Aorta (tissue), 5 donors: ENCODE measurements at places on chromosomes 6 and 20. TPM values are rescaled to one million over a fixed set of nuclear protein-coding genes. Genes with fewer than 3 reads are reported as not detected.

GRIK2 gene
- total RNA-seq = 3.0 TPM

DNA sequence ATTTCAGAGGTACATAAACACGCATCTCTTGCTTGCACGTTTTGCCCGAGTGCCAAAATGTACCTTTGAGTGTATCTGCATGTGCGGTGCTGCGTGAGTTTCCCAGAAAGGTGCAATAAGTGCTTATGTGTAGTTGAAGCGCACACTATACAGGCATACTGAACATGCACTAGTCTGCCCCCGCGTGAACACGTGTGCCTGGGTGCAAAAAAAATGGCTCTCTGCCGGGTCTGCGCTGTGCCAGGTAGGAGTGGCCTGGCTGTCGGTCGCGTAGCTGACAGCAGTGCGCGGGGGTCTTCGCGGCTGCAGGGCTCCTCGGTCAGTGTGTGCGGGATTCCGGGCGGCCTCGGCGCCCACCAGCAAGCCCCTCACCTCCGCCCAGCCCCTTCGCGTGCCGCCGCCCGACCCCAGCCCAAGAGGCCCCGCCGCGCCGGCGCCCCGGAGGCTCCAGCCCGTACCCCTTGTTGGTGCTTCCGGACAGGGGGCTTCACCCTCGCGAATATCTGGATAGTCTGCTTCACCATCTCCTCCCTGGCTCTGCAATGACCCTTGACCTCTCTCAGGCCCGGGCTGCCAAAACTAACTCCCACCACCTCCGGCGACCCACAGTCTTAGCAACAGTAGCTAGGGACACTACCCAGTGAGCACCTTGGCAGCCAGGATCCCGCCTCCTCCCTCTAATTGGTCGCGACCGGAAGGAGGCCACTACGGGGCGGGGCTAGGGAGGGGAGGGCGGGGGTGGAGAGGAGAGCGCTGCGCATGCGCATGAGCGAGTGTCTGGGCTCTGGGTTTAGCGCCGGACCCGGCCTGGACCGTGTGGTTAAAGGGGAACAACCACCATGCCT is at the start of gene KIF6:
TSS of gene KIF6 (minus strand) at position 622 of the 845 bp plus-strand sequence. CDS start at position 524, 98 bp downstream.
- DNase-seq = peak; percentile 97

DNA sequence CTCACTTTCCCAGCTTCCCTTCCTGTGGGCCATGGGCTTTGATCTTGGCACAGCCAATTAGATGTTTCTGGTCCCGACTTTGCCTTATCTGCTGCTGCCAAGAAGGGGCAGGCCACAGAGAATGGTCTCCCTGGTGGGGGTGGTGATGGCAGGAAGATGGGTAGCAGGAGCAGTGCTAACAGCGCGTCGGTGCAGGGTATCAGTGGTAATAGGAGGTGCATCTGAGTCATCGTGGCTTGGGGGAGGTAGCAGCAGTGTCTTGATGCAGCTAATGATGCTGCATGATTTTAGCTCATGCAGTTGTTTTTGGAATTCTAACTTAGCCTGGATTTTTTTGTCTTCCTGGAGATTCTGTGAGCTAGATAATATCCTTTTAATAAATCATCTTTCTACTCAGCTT is 18.9 kb upstream of the MAS1 start:
- no peak for DNase-seq

STK35 gene
- total RNA-seq = 10.5 TPM

GRCh38 chr6:24818346-24818745 is 19.6 kb upstream of the ARMH2 start:
- DNase-seq = no peak

DNA sequence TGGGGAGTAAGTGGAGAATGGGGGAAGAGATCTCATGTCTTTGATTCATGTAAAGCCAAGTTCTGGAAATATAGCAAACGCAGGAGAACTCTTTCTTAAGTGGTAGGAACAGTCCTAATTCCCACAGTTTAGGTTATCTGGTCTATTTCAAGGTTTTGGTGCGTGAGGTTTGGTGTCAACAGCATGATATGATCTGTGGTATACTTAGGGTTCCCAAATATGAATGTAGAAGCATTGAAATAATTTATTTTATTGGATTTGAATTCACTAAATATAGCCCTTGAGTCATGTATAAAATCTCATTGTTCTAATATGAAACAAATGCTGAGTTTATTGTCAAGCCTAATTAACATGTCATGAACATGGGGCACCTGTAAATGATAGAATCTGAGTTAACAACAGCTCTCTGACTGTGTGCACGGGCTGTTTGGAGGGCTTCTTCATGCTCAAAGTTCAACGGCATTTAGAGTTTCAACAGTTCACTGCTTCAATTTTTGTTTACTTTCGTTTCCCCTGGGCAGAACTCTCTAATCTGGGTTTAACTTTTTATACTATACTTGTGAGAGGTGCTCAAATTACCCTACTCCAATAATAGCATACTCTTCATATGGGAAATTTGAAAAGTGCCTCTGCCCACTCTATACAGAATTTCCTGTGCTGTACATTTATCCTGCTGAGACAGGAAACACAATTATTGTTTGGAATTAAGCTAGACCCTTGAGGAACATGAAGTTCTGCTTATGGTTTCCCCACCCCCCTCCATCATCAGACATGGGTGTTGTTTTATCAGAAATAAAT is 236.3 kb upstream of the ZNF217 start:
- DNase-seq = no peak

DNA sequence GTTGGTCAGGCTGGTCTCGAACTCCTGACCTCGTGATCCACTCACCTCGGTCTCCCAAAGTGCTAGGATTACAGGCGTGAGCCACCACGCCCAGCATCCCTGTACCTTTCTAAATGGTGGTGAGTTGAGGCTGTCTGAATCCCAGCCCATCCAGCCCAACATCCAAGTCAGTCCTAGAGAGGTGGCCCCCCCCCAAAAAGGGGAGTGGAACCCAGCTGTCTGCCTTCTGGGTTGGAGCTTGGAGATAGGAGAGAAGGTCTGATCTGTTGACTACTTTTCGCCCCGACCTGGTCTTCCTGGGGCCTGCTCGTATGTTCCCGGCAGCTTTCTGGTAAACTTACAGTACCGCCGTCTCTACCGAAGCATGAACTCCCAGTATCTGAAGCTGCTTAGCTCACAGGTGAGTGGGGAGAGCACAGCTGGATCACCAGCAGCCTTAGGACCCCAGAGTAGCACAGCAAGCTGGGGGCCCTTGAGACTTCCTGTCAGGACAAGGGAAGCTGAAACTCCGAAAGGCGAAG is 5.6 kb downstream of the CTSA start:
- no peak for DNase-seq

SCRT2 gene
- not detected for total RNA-seq
